DND-41 (cell line): ENCODE measurements at places on chromosomes 12 and 14.

- DNase-seq = peak; percentile 96
Measured at GRCh38 chr12:49264873-49265792, at the start of gene TUBA1C. Gene TUBA1C (plus strand): TSS chr12:49265082. CDS start chr12:49265182, 100 bp downstream.

- no peak for DNase-seq
Measured at GRCh38 chr14:89444516-89445125, 27.6 kb upstream of the FOXN3 start.

- DNase-seq = no peak
Measured at GRCh38 chr14:24993631-24994030, 56.3 kb downstream of the STXBP6 start.

- no peak for DNase-seq
Measured at GRCh38 chr12:21580748-21581516, 23.7 kb downstream of the GYS2 start.

DNA sequence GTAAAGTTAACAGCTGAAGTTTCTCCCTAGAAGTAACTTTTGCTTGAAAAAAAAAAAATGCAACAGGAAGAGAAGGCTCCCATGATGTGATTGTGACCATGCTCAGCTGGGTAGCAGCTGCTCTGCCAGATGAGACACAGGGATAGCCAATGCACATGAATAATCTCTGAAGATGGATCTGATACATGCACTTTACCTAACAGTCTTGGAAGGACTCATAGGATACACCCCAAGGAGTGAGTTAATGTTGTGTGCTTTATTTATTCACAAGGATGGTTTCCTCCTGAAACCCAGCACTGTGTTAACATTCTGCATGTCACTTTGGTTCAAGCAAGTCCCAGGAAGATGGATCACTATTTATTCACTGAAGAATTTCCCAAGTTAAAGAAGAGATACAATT lies 46.5 kb downstream of the NDUFA12 start:
- no peak for DNase-seq

DNA sequence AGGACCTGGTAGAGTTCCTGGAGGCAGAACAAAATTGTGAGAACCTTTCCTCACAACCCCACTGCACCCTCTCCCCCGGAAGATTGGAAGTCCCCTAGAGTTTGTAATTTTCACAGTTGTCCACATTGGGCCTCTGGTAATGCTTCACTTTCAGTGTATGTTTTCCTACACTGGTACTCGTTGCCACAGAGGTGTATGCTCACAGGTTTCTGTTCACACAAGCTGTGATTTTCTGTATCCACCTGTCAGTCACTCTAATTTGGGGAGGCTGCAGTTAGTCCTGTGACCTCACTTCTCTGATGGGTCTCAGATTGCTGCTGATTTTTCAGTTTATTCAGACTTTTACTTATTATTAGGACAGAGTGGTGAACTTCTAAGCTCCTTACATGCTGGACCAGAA lies 66.4 kb upstream of the BMP4 start:
- DNase-seq = no peak

DNA sequence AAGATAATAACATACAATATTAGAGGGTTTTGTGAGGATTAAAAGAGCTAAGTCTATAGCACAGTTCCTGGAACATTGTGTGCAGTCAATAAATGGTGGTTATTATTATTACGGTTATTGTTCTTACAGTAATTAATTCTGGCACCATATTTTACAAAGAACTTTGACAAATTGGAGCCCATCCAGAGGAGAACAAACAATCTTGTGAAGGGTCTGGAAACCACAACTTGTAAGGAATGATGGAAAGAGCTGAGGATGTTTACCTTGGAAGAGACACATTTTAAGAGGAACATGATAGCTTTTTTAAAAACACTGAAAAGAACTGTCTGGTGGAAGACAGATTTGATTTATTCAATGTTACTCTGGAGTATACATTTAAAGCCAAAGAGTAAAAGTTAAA lies 150.5 kb upstream of the KRR1 start:
- DNase-seq = no peak

- peak; percentile 5 for DNase-seq
Measured at GRCh38 chr12:56661560-56661959, 15.8 kb upstream of the ATP5F1B start.
